ENCODE measurements at places on chromosomes 2 and 18.

- peak; percentile 47 for DNase-seq
Measured at GRCh38 chr2:174344716-174345461, 10.1 kb downstream of the SP9 start.

GRCh38 chr2:158671360-158672245, 123.5 kb upstream of the DAPL1 start:
- no peak for DNase-seq

GRCh38 chr18:13539050-13539449, 187.3 kb downstream of the FAM210A start:
- no peak for DNase-seq

- no peak for DNase-seq
Measured at GRCh38 chr18:77178559-77178958, 46.0 kb upstream of the MBP start.

GRCh38 chr2:205681401-205682238, 681 bp upstream of the NRP2 start:
- no peak for DNase-seq

GRCh38 chr2:214504599-214505376, 93.9 kb downstream of the VWC2L start:
- no peak for DNase-seq

DNA sequence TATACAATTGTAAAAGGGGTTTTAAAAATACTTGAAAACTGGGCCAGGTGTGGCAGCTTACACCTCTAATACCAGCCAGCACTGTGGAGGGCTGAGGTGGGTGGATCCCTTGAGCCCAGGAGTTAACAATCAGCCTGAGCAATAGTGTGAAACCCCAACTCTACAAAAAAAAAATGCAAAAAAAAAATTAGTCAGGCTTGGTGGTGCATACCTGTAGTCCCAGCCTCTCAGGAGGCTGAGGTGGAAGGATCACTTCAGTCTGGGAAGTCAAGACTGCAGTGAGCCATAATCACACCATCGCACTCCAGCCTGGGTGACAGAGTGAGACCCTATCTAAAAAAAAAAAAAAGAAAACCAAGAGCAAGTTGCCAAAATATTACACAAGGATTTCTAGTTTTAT, 182.7 kb downstream of the UBE2E3 start:
- no peak for DNase-seq

- no peak for DNase-seq
Measured at GRCh38 chr18:13381944-13382365, 163.4 kb downstream of the LDLRAD4 start.

GRCh38 chr2:138757384-138757783, 22.8 kb downstream of the NXPH2 start:
- no peak for DNase-seq

DNA sequence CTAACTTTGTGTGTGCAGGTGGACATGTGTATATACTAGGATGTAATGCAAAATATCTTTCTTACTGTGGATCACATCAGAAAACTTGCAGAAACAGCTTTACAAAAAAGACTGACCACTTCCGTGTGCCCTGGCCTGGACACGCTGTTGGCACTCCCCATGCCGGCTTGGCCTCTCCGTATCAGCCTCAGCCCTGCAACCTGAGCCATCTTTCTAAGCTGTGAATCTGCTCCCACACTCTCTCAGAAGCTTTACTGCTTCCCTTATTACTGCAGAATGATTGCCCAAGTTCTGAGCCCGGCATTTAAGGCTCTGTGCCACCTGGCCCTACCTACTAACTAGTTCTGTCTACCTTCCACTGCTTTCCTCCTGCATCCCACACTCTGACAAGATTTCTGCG, 37.8 kb downstream of the MYO7B start:
- DNase-seq: no peak

- no peak for DNase-seq
Measured at GRCh38 chr2:136439064-136439676, 321.2 kb upstream of the CXCR4 start.

- no peak for DNase-seq
Measured at GRCh38 chr2:95330794-95331338, 33.7 kb downstream of the KCNIP3 start.

GRCh38 chr2:29655391-29656086, 265.8 kb downstream of the ALK start:
- no peak for DNase-seq
